ENCODE measurements at places on chromosomes 6 and 20. TPM values are rescaled to one million over a fixed set of nuclear protein-coding genes. Genes with fewer than 3 reads are reported as not detected.

Gene C20orf96
- total RNA-seq, result 9.7 TPM

Gene WFDC12
- not detected for total RNA-seq

Gene SMOC2
- total RNA-seq, result not detected

Gene METTL24
- not detected for total RNA-seq

Gene NMBR
- not detected for total RNA-seq

Gene PNRC1
- total RNA-seq, result 108 TPM

Gene SS18L1
- 17.1 TPM for total RNA-seq

Gene FHL5
- not detected for total RNA-seq

Gene MBOAT1
- total RNA-seq, result 2.9 TPM

Gene SCAF8
- total RNA-seq, result 24.7 TPM

DNA sequence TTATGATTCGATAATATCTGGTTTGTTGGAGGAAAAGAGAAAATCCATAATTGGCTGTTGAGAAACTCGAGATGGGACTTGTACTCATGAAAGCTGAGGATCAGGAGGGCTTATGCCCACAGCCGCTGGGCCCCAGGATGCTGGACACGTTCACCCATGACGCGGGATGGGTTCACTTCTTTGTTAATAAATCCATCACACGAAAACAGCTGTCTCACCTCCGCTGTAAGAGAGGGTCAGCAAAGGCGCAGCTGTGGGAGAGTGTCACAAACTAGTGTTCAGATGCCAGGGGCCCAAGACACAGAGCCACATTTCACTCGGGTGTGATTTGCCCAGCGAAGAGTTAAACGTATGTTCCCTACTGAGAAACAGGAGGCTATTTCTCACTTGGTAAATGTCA is 315.1 kb downstream of the THBS2 start:
- no peak for DNase-seq

DNA sequence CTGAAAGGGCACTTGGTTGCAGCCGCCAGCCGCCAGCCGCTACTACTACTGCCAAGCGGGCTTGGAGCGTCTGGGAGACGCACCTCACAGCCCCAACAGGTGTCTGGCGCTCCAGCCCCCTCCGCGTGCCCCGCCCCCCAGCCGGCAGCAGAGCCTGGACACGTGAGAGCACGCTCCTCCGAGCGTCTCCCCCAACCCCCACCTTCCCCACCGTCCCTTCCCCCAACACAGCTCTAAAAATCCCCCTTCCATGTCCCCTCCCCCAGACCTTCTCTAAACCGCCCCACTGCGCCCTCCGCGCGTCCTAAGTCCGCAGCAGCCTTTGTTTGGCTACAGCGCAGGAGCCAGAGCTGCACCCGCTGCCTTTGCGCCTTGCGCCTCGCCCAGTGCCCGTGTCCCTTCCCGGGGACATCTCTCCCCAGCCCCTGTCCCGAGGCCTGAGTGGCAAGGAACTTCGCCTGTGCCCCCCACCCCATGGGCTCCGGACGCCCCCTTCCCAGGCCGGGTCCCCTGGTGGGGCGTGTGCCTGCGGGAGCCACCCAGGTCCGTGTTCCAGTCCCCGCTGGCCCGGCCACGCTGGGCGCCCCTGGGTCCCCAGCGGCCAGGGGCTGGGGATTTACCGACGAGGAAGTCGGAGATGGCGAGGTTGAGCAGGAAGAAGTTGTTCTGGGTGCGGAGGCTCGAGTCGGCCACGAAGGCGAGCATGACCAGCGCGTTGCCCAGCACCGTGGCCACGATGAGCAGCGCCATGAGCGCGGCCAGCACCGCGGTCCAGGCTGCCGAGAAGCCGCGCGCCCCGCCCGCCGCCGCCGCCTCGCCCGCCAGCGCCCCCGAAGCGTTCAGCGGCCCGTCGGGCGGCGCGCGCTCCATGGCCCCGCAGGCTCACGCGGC is 732 bp downstream of the HRH3 start:
- DNase-seq, result no peak

DNA sequence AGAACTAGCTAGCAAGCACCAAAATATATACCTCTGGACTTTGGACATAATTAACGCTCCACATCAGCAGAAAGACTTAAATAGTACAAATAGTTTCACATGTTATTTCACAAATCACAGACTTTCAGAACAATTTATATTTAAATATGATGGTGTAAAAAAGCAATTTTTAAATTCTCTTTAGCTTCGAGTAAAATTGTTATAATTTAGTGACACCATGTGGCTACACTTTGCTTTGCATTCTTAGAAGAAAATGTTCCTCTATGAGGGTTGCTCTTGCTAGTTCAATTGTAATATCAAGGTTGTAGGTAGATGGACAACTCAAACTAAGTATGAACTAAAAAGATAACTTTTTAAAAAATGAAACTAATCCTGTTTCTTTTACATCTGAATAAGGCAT is 69.0 kb downstream of the BTBD9 start:
- DNase-seq, result no peak

DNA sequence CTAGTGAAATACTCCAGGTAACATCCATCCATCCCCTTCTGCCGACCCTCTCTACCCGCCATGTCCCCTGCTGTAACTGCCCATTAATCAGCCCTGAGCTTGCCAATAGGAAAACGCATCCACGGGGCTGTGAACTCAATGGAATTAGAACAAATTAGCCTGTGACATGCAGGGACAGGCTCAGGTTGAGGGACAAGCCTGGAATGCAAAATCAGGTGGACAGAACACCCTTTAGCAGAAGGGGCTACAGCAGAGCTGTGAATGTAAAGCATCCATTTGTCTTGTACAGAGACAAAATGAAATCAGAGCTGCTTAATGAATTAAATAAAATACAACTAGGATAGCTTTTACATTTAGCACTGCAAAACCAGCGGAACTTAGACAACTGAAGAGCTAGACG is 187.3 kb upstream of the SASH1 start:
- DNase-seq, result no peak

DNA sequence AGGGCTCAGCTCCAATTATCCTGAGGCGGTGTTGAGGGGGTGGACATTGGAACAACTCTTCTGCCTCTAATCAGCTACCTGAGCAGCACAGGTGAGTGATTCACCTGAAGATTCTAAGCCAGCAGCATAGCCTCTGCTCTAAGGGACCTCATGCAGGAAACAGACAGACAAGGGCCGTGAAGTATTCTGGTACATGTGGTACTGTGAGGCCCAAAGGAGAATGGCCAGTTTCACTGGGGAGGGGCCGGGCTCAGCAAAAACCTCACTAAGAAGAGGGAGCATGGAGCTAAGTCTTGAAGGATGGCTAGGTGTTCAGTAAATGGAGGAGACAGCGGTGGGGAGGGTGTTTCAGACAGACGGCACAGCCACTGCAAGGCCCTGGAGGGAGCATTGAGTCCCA is 58.5 kb upstream of the CCDC167 start:
- no peak for DNase-seq

DNA sequence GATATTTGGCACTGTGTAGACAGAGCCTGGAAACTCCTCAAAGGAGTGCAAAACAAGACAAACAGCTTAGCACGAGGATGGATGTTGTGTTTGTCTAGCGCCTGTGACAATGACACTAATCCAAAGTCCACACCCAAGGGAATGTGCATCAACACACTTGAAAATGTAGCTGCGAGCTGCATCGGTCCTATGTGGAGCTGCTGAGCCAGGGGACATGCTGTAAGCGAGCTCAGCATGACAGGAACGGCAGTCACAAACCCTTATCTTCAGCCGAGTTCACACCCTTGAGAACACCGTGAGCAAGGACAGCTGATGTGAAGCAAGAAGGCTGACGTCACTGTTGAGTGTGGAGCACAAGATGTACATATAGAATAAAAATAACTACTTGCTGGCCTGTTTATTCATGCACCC is 684.3 kb downstream of the QKI start:
- no peak for DNase-seq

DNA sequence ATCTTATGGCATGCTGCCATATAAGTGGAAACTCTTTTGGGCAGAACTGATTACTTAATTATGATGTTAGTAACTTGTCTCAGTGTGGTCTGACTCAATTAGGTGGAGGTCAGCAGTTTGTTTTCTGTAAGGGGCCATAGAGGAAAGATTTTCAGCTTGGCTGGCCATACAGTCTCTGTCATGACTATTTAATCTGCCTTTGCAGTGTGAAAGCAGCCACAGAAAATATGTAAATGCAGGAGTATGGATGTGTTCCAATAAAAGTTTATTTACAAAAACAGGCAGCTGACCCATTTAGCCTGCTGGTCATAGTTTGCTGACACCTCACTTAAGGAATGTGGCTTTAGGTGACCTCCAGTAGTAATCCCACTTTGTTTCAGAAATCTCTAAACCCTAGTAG is 700.7 kb downstream of the EPM2A start:
- no peak for DNase-seq

- peak; percentile 23 for DNase-seq
Observed at GRCh38 chr6:132218059-132218696, 183.1 kb downstream of the MOXD1 start.

GRCh38 chr6:137341681-137342195 is 122.6 kb upstream of the IFNGR1 start:
- no peak for DNase-seq
